ENCODE measurements at places on chromosomes 2 and 18. TPM values are rescaled to one million over a fixed set of nuclear protein-coding genes. Genes with fewer than 3 reads are reported as not detected.

FSHR gene
- 0.36 TPM for polyA plus RNA-seq

VSNL1 gene
- polyA plus RNA-seq = 64.1 TPM

VWC2L gene
- 0.31 TPM for polyA plus RNA-seq

KCNJ3 gene
- polyA plus RNA-seq = 0.68 TPM

UGT1A5 gene
- polyA plus RNA-seq = not detected

CNPPD1 gene
- polyA plus RNA-seq = 89.1 TPM

PSMD1 gene
- polyA plus RNA-seq = 83.8 TPM

ERBB4 gene
- 0.69 TPM for polyA plus RNA-seq

HDAC4 gene
- polyA plus RNA-seq = 3.4 TPM

FRZB gene
- 3.5 TPM for polyA plus RNA-seq

AQP12B gene
- not detected for polyA plus RNA-seq

GKN1 gene
- polyA plus RNA-seq = not detected

SYT4 gene
- polyA plus RNA-seq = 167 TPM

FTCDNL1 gene
- not detected for polyA plus RNA-seq

IL1A gene
- 0.14 TPM for polyA plus RNA-seq

MC5R gene
- not detected for polyA plus RNA-seq

ASB1 gene
- polyA plus RNA-seq = 18.7 TPM

REEP1 gene
- 121 TPM for polyA plus RNA-seq

ZNF2 gene
- polyA plus RNA-seq = 4.1 TPM

SGPP2 gene
- 0.30 TPM for polyA plus RNA-seq

SERPINE2 gene
- polyA plus RNA-seq = 40.1 TPM

PIEZO2 gene
- 0.12 TPM for polyA plus RNA-seq

DNAJC5G gene
- polyA plus RNA-seq = not detected

KIF5C gene
- 515 TPM for polyA plus RNA-seq

GCG gene
- polyA plus RNA-seq = not detected

SOWAHC gene
- polyA plus RNA-seq = 5.8 TPM

NEU2 gene
- not detected for polyA plus RNA-seq

LIMS3 gene
- 2.7 TPM for polyA plus RNA-seq

SLC23A3 gene
- polyA plus RNA-seq = 0.28 TPM

GPC1 gene
- 74.0 TPM for polyA plus RNA-seq

PROKR1 gene
- 0.06 TPM for polyA plus RNA-seq

ABHD1 gene
- polyA plus RNA-seq = not detected

KHK gene
- 4.1 TPM for polyA plus RNA-seq

GRB14 gene
- polyA plus RNA-seq = 8.5 TPM

TMEM163 gene
- 3.1 TPM for polyA plus RNA-seq

TBC1D8 gene
- 3.6 TPM for polyA plus RNA-seq

LONRF2 gene
- polyA plus RNA-seq = 20.9 TPM

KLF7 gene
- polyA plus RNA-seq = 31.5 TPM

VWA3B gene
- polyA plus RNA-seq = not detected

CXXC1 gene
- polyA plus RNA-seq = 133 TPM

THSD7B gene
- 0.46 TPM for polyA plus RNA-seq

HOXD1 gene
- polyA plus RNA-seq = not detected

FSIP2 gene
- 12.2 TPM for polyA plus RNA-seq
